Islet precursor cell (in vitro differentiated cells): ENCODE measurements at places on chromosomes 1 and 21.

DNA sequence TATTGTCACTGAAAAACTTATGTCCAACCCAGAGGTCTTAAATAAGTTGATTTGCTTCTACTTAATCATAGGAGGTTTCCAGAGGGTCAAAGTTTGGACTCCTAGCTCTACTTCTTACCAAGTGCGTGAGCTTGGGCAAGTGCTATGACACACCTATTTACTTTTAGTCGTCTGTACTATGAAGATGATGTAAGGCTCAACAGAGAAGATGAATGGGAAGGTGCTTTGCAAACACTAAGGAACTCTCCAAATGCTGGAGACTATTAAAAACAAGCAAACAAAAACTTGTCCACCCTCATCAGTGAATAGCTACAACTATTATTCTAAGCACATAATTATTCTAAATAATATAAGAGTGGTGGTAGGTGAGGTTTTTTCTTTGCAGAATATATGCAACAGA is 232.3 kb upstream of the USP24 start:
- DNase-seq = no peak

GRCh38 chr1:200150721-200151120 is 123.2 kb downstream of the NR5A2 start:
- DNase-seq = peak; percentile 95

GRCh38 chr1:12387641-12388040 is 157.8 kb downstream of the VPS13D start:
- no peak for DNase-seq

DNA sequence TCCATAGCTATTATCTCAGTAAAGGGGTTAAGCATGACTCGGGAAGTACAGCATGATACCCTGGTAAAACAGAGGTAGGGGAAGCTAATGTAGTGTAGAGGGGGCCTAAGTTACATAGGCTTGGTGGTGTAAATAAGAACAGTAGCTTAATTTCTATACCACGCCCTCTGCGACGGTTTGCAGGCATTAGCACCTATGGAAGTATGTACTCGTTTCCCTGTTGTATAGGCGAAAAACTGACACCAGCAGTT is 470 bp upstream of the NAXE start:
- DNase-seq = no peak

DNA sequence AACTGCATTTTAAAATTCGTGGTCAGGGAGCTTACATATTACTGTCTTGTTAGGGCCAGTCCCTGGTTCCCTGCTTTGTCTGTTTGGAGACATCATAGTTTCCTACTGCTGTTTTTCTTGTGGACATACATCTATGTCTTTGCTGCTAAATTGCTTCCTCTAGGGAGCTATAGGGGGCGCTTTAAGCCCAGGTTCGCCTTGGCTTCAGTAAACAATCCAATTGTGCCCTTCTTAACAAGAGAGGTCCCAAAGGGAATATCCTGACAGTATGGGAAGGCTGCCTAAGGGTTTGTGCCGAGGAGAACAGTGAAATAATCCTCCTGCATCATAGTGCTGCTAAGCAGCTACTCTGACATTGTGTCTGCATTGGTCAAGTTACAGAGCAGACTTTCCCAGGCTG is 112.5 kb downstream of the USH2A start:
- peak; percentile 73 for DNase-seq

- DNase-seq = no peak
Measured at GRCh38 chr1:244075247-244075722, 24.2 kb downstream of the ZBTB18 start.

DNA sequence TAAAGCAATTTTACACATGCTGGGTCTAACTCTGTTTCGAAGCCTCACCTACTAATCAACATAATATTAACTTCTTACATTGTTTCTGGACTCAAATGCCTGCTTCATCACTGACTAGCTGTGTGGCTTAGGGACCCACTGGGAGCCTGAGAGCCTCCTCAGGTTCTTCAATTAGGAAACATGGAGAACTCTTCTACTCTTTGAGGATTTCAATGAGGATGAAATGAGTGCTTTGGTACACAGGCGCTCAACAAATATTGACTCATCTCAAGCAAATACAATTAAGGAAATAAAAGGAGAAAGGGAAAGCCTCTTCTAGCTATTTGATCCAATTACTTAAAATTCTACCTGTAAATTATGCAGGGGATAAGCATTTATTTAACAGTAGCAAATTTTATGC is 84.4 kb upstream of the JAK1 start:
- DNase-seq = no peak

DNA sequence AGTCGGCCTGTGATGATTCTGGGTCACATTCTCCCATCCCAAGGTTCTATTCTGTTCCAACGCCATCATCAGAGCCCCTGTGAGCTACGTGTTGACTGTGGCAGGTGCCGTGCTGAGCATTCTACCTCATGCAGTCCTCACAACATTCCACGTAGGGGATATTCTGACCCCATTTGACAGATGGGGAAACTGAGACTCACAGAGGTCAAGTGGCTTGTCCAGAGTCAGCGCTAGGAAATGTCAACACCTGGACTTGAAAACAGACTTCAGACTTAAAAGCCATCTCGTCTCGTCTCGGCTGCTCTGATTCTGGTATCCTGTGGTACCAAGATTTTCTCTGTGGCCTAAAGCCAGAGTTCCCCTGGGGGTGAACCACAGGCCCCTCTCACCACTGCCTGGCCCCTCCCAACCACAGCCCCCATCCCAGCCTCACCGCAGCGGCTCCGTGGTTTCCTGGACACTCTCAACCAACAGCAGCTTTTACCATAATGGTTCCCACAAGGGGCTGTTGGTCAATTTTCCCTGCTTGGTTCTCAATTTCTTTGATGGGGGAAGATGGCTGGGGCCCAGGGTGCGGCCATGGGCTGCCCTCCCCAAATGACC is 39.6 kb downstream of the SDC3 start:
- DNase-seq = no peak

GRCh38 chr21:17201741-17202260 is 311.0 kb upstream of the CXADR start:
- no peak for DNase-seq

GRCh38 chr1:162561616-162562469 is at the start of gene UAP1:
TSS of gene UAP1 (plus strand) at chr1:162561722. CDS start at chr1:162566069, 4,347 bp downstream.
- peak; percentile 55 for DNase-seq

GRCh38 chr1:185308126-185308525 is 8.9 kb downstream of the IVNS1ABP start:
- no peak for DNase-seq

- peak; percentile 88 for DNase-seq
Measured at GRCh38 chr1:3459940-3460671, 5.6 kb downstream of the ARHGEF16 start.

GRCh38 chr21:40547906-40548513 is 298.9 kb downstream of the DSCAM start:
- DNase-seq = no peak

GRCh38 chr1:232226197-232226712 is 403.7 kb downstream of the SIPA1L2 start:
- peak; percentile 84 for DNase-seq

DNA sequence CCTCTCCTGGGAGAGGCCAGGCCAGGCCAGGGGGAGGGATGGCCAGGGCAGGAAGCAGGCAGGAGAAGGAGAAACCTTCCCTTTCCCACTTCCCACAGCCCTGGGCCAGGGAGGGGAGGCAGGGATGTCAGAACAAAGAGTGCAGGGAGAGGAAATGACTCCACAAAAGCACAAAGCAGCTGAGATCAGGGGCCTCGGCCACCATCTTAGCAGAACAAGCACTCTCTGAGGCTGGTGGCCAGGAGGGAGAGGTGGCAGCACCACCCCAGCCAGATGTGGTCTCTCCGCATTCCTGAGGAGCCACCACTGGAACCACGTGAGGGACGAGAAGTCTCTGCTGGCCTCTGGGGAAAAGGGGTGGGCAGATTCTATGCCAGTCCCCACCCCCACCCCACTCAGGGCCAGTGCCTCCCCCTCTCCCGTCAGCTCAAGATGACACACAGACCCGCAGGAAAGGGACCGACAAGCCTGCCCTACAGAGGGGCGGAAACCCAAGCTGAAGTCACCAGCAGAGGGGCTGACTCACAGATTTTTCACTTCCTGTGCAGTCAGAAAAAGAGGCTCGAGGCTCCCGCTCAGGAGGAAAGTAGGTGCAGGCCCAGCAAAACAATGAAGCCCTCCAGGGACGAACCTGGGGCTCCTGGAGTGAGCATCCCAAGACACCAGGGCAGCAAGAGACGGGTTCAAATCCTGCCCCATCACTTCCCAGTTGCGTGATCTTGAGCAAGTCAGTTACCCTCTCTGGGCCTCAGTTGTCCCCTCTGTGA is 24.1 kb upstream of the ALDH4A1 start:
- DNase-seq = peak; percentile 96

DNA sequence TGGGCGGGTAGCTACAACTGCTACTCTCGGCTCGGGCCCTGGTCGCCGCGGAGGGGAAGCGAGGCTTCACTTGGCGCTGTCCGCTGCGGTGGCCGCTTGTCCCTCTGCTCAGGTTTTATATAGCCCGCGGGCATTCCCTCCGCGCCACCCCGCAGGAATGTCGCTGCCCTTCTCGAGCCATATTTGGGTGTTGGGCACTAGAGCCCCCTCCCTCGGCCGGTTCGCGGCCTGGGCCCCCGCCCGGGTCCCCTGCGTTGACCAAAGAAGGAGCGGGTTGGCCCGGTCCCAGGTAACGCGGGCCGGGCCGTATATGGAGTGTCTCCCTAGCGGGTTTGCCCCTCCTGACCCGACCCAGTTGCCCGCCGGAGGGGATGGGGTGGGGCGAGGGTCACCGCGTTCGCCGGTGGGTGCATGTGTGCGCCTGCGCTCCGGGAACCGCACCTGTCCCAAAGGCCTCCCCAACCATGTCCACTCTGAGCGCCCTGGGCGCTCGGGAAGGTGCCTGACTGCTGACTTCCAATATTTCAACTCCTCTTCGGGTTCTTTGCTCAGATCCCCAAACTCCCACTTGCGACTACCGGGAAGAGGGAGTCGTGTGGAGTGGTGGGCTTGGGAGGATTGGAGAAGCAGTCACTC is at the start of gene ACTA1:
Gene ACTA1, minus strand, starts transcription at position 90 of the 636 bp plus-strand sequence. CDS start 979 bp downstream, outside the sequence.
- DNase-seq = peak; percentile 88

DNA sequence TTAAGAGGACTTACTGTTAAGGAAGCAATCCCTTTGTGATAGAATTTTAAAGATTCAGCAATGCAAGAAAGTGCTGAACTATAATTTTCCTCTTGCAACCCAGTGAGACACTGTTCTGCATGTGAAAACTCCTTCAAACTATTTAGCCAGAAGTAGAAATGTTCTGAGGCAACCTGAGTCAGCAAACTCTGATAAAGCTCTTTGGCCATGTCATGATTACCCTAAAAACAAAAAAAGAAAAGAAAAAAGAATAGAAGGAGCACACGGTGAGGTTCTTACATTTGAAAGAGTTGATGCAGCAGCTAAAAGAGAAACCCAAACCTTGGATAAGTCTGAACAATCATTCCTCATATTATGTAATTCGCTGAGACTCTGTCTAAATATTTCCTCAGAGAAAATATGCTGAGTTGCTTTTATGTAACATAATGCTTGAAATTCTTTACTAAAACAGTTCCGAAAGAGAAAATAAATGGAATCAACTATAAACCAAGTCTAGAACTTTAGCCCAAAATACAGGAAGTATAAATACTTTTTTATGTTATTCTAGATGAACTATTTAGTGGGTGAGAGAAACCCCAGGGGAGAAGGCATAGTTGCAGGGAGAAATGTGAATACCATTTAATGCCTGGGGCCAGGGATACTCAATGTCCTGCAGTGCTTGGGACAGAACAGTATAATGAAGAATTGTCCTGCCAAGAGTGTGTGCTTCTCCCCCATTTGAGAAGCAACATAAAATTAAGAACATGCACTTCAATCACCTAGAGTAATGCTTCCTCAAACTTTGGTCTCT is 60.0 kb downstream of the INTS7 start:
- no peak for DNase-seq

GRCh38 chr21:33761441-33762036 is 119.2 kb downstream of the ITSN1 start:
- peak; percentile 78 for DNase-seq

GRCh38 chr1:146036965-146037646 is 15.6 kb upstream of the HJV start:
- peak; percentile 90 for DNase-seq
